ENCODE measurements at places on chromosomes 11 and 22. TPM values are rescaled to one million over a fixed set of nuclear protein-coding genes. Genes with fewer than 3 reads are reported as not detected.

Gene ZC3H12C
- 7.1 TPM for total RNA-seq

Gene GGT5
- 0.35 TPM for total RNA-seq

Gene OR2AT4
- total RNA-seq, result not detected

Gene PPFIBP2
- total RNA-seq, result 4.5 TPM

Gene LMNTD2
- total RNA-seq, result 21.1 TPM

Measured in cardiac muscle cell (in vitro differentiated cells and primary cell).